Hematopoietic multipotent progenitor cell treated with erythropoietin and hydrocortisone succinate and interleukin-3 and kit ligand, for 8 days (in vitro differentiated cells): ENCODE measurements at places on chromosomes 4 and X.
A peak's percentile ranks its signal among the peaks of the same experiment; 100 is the strongest.

- DNase-seq: peak; percentile 65
These were observed 982 bp downstream of the PDLIM5 start for GRCh38 chr4:94452476-94453371.

DNA sequence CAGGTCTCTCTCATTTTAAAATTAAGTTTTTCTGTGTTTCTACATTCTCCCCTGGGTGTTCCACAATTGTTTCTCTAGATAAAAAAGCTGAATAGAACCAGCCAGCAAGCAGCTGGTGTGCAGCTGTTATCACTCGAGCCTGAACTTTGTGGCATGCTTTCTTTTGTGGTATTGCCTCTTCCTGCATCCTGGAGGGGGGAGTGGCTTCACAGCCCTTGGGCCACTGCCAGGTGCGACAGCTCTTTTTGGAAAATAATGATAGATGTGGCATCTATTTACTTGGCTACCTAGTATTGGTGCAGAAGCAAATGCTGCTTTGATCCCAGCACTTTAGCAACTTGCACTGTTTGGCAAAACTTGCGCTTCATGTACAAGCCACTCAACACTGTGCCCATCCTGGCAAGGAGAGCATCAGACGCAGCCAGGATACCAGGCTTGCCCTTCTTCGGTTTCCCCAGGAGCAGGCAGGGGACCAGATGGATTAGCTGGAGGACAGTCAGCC is 69.4 kb downstream of the HMGB2 start:
- DNase-seq: peak; percentile 96

GRCh38 chrX:110414679-110415439 is 56.2 kb downstream of the RTL9 start:
- no peak for DNase-seq

GRCh38 chr4:19947349-19947748 is 304.4 kb upstream of the SLIT2 start:
- DNase-seq: no peak

- peak; percentile 73 for DNase-seq
These were observed 512.2 kb downstream of the PDHA2 start for GRCh38 chr4:96352051-96352517.

GRCh38 chrX:104913348-104913747 is 307.1 kb downstream of the TEX13A start:
- DNase-seq: no peak

- no peak for DNase-seq
These were observed 68.5 kb upstream of the NUDT6 start for GRCh38 chr4:122990891-122991290.

DNA sequence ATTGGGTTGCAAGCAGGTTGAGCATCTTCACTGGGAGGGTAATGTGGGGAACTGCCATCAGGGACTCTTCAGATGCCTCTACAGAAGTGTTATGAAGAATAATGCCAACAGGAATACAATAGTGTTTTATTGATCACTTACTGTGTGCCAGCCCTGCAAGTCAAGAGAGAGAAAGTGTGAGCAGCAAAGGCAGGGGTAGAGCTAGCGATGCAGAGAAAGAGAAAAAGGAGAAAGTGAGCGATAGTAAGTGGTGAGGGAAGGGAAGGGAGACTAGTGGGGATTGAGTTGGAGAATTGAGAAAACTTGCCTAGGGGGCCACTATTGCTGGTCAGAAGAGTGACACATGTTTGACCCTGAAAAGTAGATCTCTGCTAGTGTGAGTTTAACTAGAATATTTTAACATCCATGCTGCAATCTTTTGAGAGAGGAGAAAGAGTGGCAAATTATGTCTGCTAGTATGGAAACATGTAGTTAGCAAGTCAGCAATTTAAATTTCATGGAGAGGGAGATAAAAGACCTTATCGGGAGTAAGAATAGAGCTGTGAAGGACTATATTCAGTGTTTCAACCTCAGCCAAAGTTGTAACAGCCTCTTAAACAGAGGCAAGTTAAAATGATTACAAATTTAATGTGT is 12.2 kb downstream of the AFF1 start:
- DNase-seq: no peak

DNA sequence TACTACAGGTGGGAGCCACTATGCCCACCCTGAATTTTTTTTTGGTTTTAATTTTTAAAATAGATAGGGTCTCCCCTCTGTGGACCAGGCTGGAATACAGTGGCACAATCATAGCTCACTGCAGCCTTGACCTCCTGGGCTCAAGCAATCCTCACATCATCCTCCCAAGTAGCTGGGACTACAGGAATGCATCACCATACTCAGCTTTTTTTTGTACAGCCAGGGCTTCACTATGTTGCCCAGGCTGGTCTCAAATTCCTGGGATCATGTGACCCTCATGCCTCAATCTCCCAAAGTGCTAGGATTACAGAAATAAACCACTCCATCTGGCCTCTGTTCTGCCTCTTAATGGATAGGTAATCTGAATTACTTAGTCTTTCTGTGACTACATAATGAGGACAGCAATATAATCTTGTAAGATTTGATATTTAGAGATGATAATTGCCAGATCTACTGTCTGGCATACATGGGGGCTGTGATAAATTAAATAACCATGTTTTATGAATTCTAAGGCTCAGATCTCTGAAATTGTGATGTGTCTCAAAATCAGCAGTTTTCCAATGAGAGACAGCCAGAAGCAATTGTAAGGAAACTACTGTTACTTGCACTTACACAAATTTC is 26.7 kb downstream of the PDS5A start:
- DNase-seq: no peak

GRCh38 chr4:62872856-62873255 is 1536.4 kb downstream of the TECRL start:
- DNase-seq: no peak

DNA sequence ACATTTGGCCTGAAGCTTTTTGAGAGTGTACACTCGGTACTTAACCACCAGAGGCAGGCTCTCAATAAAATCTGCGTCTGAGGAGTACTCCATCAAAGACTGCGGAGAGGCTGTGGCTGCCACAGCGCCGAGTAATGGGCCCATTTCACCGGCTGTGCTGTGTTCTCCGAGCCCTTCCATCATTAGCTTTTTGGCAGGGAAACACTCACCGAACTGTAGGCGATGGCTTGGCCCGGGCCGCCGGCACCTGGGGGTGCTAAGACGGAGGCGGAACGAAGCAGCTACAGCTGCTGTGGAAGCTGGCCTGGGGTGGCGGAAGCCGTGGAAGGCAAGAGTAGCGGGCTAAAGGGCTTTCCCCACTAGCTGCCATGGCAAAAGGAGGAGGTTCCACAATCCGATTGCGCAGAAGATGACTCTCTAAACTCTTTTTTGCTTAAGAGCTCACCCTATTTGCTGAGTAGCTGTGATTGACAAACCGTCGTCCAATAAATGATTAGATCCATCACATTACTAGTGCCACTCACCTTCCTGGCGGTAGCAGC is 48.5 kb upstream of the PABPC1L2A start:
- DNase-seq: no peak

DNA sequence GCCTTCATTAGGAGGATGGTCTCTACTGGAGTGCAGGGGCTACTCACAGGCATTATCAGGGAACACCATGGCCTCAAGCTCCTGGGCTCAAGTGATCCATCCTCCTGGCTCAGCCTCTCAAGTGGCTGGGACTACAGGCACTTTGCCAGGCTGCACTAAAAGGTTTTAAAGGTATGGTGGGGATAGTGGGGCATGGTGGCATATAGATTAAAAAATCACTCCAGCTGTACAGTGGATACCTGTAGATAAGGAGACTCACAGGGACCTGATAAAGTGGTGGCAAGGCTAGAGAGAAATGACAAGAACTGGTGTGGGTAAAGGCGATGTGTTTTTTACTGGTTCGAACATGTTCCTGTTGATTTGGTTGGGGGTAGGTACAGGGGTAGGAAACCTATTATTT is 5.9 kb downstream of the ZAR1 start:
- peak; percentile 87 for DNase-seq

GRCh38 chrX:54708404-54708803 is 89.7 kb downstream of the ITIH6 start:
- DNase-seq: no peak
